Fibroblast of lung (primary cell): ENCODE measurements at places on chromosomes 6 and 20. TPM values are rescaled to one million over a fixed set of nuclear protein-coding genes. Genes with fewer than 3 reads are reported as not detected.

- DNase-seq, result peak; percentile 71
Observed at GRCh38 chr6:26064619-26065257, 22.5 kb upstream of the HFE start.

- DNase-seq, result no peak
Observed at GRCh38 chr20:64171211-64171610, 7.0 kb downstream of the MYT1 start.

The KIF6 gene
- 0.77 and 0.83 TPM in 2 replicates for total RNA-seq

DNA sequence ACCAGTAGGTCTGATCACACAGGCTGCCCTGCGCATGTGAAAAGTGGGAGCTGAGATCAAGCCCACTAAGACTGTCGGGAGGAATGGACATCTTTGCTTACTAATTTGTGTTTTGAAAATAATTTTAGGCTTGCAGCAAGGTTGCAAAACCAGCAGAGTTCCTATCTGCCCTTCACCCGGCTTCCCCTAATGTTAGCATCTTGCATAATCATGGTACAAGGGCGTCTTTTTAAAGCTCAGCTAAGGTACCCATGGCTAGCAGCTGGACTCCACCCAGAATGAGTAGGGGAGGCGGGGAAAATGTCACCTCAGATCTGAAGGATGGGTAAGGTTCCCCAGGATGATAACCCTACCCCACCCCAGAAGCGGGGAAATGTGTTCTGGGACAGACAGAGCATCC lies 25.3 kb upstream of the BMP7 start:
- DNase-seq, result no peak

GRCh38 chr20:40938020-40938419 lies 90.6 kb upstream of the TOP1 start:
- no peak for DNase-seq

DNA sequence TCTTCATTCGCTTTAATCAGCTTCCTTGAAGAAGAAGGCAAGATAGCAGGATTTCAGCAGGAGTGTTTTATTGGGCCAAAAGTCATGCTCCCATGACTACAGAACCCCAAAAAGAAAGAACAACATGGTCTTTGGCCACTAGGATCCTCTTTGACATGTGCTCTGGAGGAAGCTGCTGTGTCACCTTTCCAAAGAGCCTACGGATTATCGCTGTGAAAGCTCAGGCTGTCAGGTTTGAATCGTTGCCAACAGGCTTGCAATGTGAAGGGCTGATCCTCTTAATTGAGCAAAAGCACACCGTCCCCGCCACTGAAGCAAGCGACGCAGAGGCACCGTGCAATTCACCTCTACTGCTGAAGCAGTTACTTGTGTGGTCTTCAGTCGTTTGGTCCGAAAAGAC lies 29.0 kb downstream of the MYLIP start:
- DNase-seq, result no peak

The ZFP57 gene
- total RNA-seq, result not detected in 2 replicates

DNA sequence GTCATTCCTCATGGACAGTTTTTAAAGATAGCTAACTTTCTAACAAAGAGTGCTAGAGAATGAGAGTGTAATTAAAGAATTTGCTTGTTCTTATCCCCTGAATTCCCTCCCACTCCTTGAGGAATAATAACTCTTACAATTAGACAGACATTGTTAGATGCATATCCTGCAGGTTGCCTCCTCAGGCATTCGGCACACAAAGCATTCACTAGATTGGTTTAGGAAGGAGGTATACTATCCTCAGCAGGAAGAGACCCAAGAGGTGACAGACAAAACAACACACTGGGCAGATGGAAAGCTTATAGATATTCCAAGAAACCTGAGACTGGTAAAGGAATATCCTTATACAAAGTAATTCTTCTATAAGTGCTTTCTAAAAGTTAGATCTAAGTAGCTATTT lies 109.1 kb upstream of the FAM184A start:
- no peak for DNase-seq

The AVP gene
- total RNA-seq, result not detected in 2 replicates

DNA sequence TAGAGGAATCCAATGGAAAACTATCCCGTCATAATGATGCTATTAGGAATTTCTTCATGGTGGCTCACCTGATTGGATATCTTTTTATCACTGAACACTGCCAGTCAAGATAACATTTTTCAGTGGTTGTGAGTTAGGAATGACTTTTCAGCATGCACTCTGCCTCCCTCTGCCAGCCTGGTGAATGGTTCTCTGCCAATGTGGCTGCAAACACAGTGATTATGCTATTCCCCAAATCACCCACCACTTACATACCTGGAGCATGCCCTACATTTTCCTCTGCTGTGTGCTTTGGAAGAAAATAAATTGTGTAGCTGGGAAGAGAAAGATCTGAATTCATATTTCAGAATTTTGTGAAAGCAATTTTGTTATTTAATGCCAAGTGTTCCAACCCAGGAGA lies 102.6 kb upstream of the LAMP5 start:
- DNase-seq, result no peak

GRCh38 chr6:160247457-160247883 lies 11.2 kb downstream of the SLC22A2 start:
- DNase-seq, result no peak

GRCh38 chr6:40937491-40937890 lies 101.5 kb downstream of the UNC5CL start:
- no peak for DNase-seq

The AK9 gene
- total RNA-seq, result 10.4 and 15.2 TPM in 2 replicates

GRCh38 chr20:44014807-44015732 lies 100.4 kb downstream of the TOX2 start:
- no peak for DNase-seq

DNA sequence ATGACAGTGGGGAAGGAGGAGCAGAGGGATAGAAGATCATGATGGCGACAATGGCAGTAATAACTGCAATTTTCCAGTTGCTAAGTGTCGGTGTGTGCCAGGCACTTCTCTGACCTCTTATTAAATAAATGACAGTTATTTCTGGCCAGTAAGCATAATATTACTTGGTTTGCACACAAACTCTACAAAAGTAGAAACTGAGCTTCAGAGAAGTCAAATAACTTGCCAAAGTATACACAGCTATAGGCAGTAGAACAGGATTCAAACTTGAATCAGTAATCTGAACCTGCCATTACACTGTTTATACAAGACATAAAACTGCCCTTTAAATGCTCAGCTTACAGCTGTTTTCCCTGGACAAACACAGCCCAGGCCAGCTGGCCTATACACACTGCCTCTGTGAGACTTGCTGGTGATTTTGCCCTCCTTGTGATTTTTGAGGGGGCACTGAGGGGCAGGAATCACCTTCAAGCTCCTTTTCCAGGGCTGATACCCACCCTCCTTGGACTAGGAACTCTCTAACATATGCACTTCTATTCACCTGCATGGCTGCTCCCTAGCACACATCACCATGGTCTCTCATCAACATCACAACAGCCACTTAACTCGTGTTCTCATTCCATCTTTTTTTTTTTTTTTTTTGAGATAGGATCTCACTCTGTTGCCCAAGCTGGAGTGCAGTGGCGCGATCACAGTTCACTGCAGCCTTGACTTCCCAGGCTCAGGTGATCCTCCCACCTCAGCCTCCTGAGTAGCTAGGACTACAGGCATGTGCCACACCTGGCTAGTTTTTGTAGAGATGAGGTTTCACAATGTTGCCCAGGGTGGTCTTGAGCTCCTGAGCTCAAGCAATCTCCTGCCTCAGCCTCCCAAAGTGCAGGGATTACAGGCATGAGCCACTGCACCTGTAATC lies 63.6 kb downstream of the SLC23A2 start:
- peak; percentile 60 for DNase-seq

- DNase-seq, result peak; percentile 69
Observed at GRCh38 chr6:42720739-42721138, 1.7 kb downstream of the PRPH2 start.

- DNase-seq, result no peak
Observed at GRCh38 chr6:106122306-106122918, 36.3 kb downstream of the PRDM1 start.

The SIRPG gene
- total RNA-seq, result not detected in 2 replicates

The MUC22 gene
- total RNA-seq, result not detected in 2 replicates

The SOBP gene
- 5.6 and 6.3 TPM in 2 replicates for total RNA-seq

DNA sequence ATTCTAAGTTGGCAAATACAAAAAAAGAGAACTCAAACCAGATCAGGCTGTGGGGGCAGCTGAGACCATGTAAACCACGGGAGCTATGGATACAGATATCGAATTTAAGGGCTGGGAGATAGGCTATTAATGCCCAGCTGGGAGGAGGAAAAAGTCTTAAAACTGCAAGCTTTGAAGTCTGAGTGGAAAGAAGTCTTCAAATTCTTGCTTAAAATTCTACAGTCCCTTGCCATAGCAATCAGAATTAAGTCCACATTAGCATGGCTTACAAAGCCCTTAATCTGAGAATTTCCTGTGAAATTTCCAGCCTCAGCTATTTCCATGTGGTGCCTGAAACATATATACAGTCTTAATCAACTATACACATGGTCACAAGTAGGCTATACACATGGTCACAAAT lies 465.0 kb upstream of the HSF2 start:
- no peak for DNase-seq

DNA sequence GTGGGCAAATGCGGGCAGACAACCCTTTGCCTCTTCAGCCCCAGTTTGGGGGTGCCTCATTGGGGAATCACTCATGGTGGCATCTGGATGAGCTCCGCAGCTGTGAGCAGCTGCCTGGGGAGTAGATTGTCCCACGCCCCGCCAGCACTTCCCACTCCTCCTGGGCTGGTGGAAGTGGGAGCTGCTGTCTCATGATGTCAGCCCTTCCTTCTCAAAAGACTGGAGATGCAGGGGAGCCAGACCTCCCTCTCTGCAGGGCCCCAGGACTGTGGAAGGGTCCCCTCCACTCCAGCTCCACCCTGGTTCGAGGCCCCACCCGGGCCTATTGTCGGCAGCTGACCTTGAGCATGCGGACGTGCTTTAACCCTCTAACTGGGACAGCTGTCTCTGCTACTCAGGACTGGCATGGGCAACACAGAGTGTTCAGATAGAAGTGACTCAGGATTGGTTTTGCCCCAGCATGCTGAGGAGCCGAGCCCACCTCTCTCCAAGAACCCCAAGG lies 2.0 kb downstream of the UNC93A start:
- DNase-seq, result no peak

- DNase-seq, result peak; percentile 99
Observed at GRCh38 chr20:58127701-58128111, 100.7 kb downstream of the ANKRD60 start.

The RIPPLY2 gene
- 0.51 TPM in 1 of 2 replicates, not detected in the other for total RNA-seq

The HMGCLL1 gene
- total RNA-seq, result 0.51 and 0.83 TPM in 2 replicates

GRCh38 chr6:151494235-151494935 lies 568 bp downstream of the CCDC170 start:
- DNase-seq, result peak; percentile 58

GRCh38 chr20:44079291-44079690 lies 107.7 kb downstream of the JPH2 start:
- peak; percentile 14 for DNase-seq

The FERMT1 gene
- total RNA-seq, result 3.3 and 6.8 TPM in 2 replicates

- DNase-seq, result no peak
Observed at GRCh38 chr20:2812189-2812588, 2.6 kb upstream of the C20orf141 start.

The FANCE gene
- total RNA-seq, result 10.3 and 10.7 TPM in 2 replicates

DNA sequence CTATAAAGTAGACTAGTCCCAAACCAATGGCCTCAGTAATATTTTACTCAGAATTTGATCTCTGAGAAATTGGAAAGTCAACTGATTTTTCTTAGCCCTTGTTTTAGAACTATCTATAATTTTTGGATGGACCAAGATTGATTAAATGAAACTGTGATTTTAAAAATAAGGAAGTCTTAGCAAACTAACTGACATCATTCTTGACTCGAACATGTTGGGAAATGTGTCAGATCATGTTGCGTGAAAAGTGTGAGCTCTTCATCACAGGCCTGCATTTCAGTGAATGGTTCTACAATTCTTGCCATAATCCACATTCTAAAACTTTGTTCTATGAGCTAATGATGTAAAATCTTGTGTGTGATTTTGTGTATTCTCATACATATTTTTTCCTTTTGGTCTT lies 11.0 kb downstream of the TNFAIP3 start:
- DNase-seq, result no peak

The TCP11 gene
- 0.17 and 0.51 TPM in 2 replicates for total RNA-seq

GRCh38 chr20:52402950-52403349 lies 211.4 kb upstream of the ZFP64 start:
- DNase-seq, result no peak

The CCM2L gene
- total RNA-seq, result not detected in 2 replicates

DNA sequence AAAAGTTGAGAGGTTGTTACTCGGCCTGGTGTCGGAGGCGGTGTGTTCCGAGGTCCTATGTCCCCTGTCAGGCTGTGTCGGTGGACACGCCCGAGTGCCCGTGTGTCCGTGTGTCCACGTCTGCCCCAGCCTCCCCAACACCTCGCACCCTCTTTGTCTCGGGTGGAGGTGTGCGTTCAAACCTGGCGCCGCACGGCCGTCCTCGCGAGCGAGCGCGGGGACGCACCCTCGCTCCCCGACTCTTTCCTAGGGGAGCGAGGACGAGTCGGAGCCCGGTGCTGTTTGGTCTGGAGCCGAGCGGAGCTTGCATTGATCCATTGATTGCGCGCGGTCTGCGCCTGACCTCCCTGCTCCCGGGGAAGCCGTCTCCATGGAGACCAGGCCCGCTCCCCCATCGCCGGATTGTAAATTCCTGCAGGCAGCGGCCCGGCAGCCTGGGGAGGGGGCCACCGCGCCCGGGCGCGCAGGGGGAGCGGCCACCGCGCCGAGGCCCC lies 411 bp upstream of the SCUBE3 start:
- no peak for DNase-seq

The IRF4 gene
- total RNA-seq, result under 0.01 TPM in 2 replicates

DNA sequence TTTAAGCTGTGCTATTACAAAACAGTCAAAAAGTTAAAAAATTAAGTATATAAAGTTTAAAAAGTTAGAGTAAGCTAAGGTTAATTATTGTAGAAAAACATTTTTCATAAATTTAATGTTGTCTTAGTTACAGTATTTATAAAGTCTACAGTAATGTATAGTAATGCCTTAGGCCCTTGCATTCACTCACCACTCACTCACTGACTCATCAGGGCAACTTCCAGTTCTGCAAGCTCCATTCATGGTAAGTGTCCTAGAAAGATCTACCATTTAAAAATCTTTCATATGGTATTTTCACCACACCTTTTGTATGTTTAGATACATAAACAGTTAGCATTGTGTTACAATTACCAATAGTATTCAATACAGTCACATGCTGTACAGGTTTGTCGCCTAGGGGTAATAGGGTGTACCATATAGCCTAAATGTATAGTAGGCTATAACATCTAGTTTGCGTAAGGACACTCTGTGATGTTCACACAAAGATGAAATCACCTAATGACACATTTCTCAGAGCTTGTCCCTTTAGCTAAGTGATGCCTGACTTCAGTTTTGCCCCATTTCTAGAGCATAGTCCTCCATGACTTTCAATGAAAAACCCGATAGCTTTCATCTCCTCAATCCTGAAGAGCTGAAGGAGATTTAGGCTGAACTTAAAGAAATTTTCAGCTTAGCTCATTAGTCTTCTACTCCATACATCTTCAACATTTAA lies 14.9 kb upstream of the HLA-DRA start:
- no peak for DNase-seq

The RIPOR3 gene
- 4.1 and 4.9 TPM in 2 replicates for total RNA-seq

- peak; percentile 79 for DNase-seq
Observed at GRCh38 chr6:42532038-42532669, 31.7 kb upstream of the UBR2 start.

The PI16 gene
- total RNA-seq, result 0.26 TPM in 1 of 2 replicates, not detected in the other
